ENCODE measurements at places on chromosomes 16 and 17. TPM values are rescaled to one million over a fixed set of nuclear protein-coding genes. Genes with fewer than 3 reads are reported as not detected.
A peak's percentile ranks its signal among the peaks of the same experiment; 100 is the strongest.

GRCh38 chr16:27313422-27314160, at the start of gene IL4R:
Gene IL4R, plus strand, starts transcription at chr16:27313974. Its CDS starts 26,230 bp downstream, at chr16:27340204.
- DNase-seq = peak; percentile 54

GRCh38 chr16:27353853-27354252, 40.1 kb downstream of the IL4R start:
- DNase-seq = no peak

The DPEP3 gene
- not detected for total RNA-seq

GRCh38 chr17:6510321-6510977, 45.9 kb downstream of the PITPNM3 start:
- peak; percentile 68 for DNase-seq

GRCh38 chr17:35907691-35908090, 22.9 kb downstream of the RDM1 start:
- no peak for DNase-seq

GRCh38 chr17:81920612-81921536, 2.9 kb upstream of the SIRT7 start:
- no peak for DNase-seq

The C1QTNF8 gene
- total RNA-seq = not detected

The KCNJ18 gene
- total RNA-seq = not detected

DNA sequence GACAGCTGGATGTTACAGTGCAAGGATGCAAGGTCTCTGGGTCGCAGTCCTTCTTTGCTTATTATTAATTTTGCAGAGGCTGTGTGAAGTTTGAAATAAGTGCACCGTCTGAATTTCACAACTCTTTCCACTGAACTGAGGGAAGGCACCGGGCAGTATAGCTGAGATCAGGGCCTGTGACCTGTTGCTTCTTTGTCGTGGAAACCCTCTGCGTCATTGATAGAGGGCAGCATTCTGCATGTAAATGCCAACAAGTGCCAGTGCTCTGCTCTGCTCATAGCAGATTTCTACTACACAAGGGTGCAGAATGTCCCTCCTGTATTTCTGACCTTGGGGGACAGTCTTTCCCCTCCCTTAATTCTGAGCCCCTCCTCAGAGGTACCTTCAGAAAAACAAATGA, 26.0 kb downstream of the CD300LF start:
- DNase-seq = peak; percentile 4

DNA sequence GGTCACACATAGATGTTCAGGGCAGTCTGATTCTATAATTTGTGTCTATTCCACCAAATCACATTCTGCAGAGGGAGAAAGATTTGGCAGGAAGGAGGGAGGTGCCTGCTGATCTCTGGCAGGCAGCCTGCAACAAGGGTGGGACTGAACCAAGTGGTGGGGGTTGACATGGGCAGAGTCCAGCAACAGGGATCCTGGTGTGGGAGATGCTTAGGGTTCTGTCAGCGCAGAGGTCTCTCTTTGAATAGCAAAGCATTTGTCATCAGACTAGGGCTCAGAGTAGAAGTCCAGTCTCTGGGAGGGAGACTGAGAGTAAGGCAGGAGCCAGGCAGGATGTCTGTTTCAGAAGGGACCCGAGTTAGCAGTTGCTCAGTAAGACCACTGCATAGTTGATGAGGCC, 94.6 kb downstream of the UTP18 start:
- DNase-seq = no peak

The NLRC3 gene
- total RNA-seq = not detected

- peak; percentile 67 for DNase-seq
Measured at GRCh38 chr17:61862105-61862574, 1.2 kb downstream of the BRIP1 start.

DNA sequence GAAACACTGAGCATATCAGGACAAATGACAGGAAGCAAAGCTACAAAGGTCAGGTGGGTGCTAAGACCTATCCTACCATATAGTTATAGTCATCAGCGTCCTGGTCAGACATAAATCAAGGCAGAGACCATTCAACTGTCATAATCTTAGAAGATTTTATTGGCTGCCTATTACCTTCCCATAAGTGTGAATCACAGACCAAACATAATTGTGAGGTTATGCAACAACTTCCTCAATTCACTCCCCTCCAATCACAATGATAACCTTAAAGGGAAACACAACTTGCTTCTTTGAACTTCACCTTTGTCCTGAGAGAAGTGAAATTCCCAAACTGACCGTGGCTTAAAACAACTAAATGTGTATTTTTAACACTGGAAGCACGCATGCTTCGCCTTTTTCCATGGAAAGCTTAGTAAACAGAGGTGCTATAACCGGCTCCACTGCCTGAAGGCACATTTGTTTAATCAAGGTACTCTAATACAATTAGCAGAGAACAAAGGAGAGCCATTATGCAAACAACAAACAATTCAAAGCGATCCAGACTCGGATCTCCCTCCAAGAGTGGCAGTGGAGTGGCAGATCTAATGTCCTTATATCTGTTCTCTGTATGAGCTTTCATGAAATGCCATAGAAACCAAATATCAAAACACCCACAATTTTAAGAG, 84.9 kb downstream of the TMEM114 start:
- DNase-seq = no peak

The RAPGEFL1 gene
- total RNA-seq = not detected

The GPS1 gene
- 136 TPM for total RNA-seq

The CNGB1 gene
- total RNA-seq = not detected

- no peak for DNase-seq
Measured at GRCh38 chr17:65589321-65589720, 27.9 kb upstream of the AXIN2 start.

The CCDC154 gene
- total RNA-seq = not detected

DNA sequence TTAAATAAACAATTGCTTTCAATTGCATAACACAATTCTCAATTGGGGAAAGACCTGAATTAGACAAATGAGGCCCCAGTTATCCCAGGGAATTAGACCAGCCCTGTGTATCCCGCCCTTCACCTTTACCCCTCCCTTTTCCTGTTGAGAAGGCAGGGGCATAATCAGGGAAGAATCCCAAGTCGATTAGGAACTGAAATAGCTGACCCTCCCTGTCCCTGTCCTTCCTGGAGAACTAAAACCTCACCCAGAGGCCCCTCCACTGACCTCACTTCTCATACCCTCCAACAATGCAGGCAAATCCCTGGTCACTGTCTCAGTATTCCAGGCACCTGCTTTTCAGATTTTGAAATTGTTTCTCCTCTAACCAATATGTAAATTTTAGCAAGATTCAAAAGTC, 165.4 kb upstream of the CDH11 start:
- DNase-seq = no peak

The ACSM2B gene
- total RNA-seq = not detected

The TEX19 gene
- not detected for total RNA-seq

The CA7 gene
- not detected for total RNA-seq

The CLDN6 gene
- 0.27 TPM for total RNA-seq

GRCh38 chr17:38364741-38365140, 13.1 kb downstream of the SOCS7 start:
- no peak for DNase-seq

DNA sequence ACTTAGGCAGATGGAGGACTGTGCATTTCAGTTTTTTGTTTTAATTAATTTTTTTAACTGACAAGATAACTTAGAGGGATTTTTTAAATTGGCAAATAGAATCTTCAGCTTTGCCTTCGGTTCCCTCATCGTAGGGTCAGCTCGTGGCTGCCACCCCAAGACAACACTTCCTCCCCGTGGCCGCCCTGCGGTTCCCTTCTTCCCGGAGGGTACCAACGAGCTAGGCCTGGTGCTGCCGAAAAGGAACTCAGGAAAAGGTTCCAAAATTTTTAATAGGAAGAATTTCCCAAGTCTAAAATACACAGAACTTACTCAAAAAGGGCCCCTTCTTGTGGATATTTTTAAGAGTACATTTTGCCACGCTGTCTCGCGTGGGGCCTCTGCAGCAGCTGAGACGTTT, 210.4 kb upstream of the CHMP6 start:
- no peak for DNase-seq

- no peak for DNase-seq
Measured at GRCh38 chr17:8801135-8801840, 2.1 kb upstream of the MFSD6L start.

The PLA2G10 gene
- total RNA-seq = not detected

The CSNK1D gene
- 43.7 TPM for total RNA-seq

DNA sequence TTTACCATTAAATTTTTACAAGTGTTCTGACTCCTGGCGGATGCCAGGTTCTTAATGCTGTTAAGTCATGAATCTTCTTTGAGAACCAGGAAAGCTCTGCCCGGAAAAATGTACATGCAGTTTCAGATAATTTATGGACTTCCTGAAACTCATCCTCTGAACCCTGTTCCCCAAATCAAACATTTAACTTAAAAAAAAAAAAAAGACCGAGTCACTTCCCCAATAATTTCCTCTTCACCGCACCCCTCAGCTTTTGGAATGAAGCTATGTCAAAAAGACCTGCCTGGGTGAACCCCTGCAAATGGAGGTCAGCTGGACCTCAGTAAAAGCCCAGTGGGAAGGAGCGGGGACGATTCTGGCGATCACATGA, 15.0 kb downstream of the ZNF232 start:
- no peak for DNase-seq

DNA sequence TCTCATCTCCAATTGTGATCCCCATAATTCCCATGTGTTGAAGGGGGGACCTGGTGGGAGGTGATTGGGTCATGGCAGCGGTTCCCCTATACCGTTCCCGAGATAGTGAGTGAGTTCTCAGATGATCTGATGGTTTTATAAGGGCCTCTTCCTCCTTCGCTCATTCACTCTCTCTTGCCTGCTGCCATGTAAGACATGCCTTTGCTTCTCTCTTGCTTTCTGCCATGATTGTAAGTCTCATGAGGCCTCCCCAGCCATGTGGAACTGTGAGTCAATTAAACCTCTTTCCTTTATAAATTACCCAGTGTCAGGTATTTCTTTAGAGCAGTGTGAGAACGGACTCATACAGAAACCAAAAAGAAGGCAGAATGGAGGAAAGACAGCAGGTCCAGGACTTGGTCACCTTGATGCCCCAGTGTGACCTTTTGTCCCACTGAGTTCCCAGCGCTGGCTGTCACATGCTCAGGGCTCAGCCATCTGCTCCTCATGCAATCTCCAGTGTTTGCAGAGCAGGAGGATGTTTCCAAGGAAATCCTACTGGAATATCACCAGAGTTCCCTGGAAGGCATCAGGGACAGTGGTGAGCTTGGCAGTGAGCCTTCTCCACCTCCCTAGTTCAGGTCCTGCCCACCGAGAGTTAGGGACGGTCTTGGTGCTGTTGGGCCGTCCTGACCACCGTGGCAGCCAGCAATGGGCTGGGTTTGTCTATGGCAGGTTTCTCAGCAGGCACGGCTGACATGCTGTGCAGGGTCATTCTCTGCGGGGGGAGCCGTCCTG, 96.7 kb downstream of the SEC14L1 start:
- no peak for DNase-seq

DNA sequence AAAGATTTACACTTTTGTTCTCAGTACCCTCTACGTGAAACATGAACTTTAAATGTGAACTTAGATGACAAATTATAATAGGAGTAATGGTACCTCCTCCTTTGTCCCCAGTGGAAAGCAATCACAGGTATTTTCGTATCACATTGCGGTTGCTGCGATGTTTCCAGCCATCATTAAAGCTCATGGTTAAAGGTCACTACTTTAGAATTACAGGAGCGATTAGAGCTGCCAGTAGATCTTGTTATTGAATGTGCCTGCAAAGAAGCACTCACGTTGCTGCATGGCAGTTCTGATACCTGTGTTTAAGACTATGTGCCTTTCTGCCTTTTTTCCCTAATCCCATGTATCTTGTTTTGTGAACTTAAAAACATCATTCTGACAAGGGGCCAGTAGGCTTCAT, 301.0 kb downstream of the CPPED1 start:
- no peak for DNase-seq

GRCh38 chr17:57677858-57678257, 67.2 kb downstream of the CCDC182 start:
- DNase-seq = no peak

DNA sequence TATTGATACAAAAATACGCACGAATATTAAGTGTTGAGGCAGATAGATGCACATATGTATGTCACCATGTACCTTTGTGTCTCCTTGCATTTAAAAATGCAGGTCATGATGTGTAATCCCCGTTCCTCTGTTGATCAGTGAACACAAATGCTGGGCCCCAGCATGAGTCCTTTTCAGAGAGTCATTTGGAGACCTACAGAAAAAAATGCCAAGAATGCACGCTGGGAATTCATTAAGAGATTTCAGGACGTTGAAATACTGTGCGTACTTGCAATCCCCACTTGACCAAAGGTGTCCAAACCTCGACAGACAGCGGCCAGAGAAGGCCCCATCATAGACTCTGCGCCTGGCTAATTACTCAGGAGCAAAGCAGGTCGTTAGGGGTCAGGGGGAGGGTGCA, 496.0 kb downstream of the MAF start:
- no peak for DNase-seq

The CD300E gene
- total RNA-seq = not detected

- peak; percentile 70 for DNase-seq
Measured at GRCh38 chr17:81509207-81509971, 3.2 kb downstream of the ACTG1 start.

DNA sequence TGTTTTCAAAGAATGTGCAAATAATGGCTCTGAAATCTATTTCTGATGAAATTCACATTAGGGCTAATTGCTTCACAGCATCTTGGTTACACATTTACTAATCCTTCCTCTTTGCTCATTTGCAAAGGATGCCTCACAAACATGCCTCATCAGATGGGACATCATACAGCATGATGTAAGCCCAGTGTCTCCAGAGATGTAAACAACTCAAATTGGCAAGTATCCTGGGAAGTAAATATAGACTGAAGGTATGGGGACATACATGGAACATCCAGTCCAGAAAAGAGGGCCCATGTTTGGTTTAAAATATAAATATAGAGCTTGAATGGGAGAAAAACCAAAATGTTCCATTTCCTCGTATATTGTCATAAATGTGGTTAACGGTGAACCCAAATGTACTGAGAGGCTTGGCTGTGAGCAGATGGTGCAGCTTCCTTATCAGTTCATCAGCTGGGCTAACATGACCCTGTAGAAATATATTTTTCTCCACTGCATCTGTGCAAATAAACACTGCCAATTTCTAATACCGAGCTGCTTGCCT, 142.9 kb upstream of the NUDT7 start:
- no peak for DNase-seq

The TOX3 gene
- total RNA-seq = not detected

DNA sequence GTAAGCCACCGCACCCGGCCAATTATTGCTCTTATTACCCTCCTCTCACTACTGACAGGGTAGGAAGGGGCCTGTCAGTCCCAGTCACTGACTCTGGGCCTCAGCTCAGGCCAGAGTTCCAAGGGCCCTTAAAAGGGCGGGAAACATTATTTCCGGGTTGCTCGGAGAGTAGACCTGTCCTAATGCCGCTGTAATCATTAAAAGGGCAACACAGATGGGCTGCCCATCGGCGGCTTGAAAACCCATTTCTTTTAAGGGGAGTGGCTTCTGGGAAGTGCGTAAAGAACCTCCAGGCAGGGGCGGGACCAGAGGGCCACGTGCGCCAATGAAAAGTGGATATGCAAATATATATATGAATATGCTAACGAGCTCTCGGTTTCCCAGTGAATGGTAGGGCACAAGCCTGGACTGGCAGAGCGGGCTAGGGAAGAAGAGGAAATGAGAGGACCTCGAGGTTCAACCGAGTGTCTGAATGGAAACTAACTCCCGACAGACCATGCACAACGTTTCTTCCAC, 26.6 kb downstream of the PIPOX start:
- DNase-seq = no peak

Data from M059J (cell line).